ENCODE measurements at places on chromosomes 1 and 21.

DNA sequence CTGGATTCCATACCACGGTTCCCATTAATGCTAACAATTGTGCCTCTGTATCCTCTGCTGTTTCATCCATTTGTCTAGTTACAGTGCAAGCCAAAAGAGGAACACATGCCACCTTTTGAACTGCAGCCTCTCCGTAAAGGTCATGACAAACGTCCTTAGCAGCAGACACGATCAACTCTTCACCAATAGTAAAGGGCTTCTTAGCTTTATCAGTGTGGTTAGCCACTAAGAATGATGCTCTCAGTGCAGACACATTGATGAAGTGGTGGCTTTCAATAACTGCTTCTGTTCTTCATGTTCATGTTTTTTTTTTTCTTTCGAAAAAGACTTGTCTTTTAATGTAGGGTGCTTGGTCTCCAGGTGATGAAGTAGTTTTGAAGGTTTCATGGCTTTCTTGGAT, 14.3 kb downstream of the XPR1 start:
- no peak overlapping the region for H3K27ac ChIP-seq
- H3K4me1 ChIP-seq: no peaks in the 10 kb centered on the region
- no peaks in the 10 kb centered on the region for H3K36me3 ChIP-seq
- H3K4me3 ChIP-seq: no peak overlapping the region
- no peak for DNase-seq
- no peaks in the 10 kb centered on the region for H3K27me3 ChIP-seq

GRCh38 chr1:33132549-33132948, 49.3 kb downstream of the TRIM62 start:
- H3K4me1 ChIP-seq: peaks cover 5% of the 10 kb centered on the region
- H3K27ac ChIP-seq: no peak overlapping the region
- no peak overlapping the region for H3K4me3 ChIP-seq
- DNase-seq: no peak
- H3K36me3 ChIP-seq: no peaks in the 10 kb centered on the region

DNA sequence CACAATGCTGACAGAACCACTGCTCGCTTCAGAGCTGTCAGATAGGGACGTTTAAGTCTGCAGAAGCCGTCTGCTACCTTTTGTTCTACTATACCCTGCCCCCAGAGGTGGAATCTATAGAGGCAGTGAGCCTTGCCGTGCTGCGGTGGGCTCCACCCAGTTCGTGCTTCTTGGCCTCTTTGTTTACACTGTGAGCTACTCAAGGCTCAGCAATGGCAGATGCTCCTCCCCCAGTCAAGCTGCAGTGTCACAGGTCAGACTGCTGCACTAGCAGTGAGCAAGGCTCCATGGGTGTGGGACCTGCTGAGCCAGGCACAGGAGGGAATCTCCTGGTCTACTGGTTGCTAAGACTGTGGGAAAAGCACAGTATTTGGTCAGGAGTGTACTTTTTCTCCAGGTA, 47.1 kb downstream of the LEPR start:
- DNase-seq: peak; percentile 26
- no peak overlapping the region for H3K27ac ChIP-seq
- no peaks in the 10 kb centered on the region for H3K27me3 ChIP-seq
- H3K4me3 ChIP-seq: no peak overlapping the region

GRCh38 chr21:44988607-44989536, 49.0 kb downstream of the SLX9 start:
- DNase-seq: no peak
- no peaks in the 10 kb centered on the region for H3K36me3 ChIP-seq
- no peak overlapping the region for H3K4me3 ChIP-seq
- H3K27me3 ChIP-seq: peaks cover 9% of the 10 kb centered on the region

DNA sequence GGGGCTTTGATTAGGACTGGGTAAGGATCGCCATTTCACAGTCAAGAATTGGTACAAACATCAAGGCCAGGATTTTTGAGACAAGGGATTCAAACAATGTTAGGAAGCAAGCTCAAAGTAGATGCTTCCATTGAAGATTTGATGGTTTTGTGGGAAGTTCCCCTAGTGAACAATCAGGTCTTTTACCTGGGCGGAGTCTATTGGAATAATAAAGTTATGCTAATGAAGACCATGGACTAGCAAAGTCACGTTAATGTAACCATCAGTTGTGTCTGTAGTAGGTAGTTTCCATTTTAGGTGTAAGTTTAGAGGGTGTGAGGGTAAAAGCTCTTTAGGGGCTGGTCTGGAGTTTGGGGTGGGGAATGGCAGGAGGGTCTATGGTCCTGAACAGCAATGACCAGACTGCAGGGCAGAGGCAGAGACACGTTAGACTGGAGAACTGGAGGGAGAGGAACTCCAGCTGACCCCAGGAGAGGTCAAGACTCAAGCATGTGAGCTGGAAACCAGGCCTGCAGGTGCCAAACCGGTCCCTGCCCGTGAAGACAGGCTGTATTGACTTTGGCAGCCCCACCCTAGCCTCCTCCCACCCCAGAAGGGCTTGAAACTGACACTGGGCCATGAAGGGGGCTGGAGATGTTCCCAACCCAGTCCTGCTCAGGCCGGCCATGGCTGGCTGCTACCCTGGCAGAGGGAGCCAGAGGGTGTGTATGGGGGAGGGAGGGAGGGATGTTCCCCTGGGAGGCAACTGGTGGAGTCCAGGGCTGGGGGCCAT, 36.0 kb upstream of the GPR37L1 start:
- peaks cover 4% of the 10 kb centered on the region for H3K27me3 ChIP-seq
- H3K27ac ChIP-seq: no peak overlapping the region
- no peaks in the 10 kb centered on the region for H3K36me3 ChIP-seq
- DNase-seq: no peak

DNA sequence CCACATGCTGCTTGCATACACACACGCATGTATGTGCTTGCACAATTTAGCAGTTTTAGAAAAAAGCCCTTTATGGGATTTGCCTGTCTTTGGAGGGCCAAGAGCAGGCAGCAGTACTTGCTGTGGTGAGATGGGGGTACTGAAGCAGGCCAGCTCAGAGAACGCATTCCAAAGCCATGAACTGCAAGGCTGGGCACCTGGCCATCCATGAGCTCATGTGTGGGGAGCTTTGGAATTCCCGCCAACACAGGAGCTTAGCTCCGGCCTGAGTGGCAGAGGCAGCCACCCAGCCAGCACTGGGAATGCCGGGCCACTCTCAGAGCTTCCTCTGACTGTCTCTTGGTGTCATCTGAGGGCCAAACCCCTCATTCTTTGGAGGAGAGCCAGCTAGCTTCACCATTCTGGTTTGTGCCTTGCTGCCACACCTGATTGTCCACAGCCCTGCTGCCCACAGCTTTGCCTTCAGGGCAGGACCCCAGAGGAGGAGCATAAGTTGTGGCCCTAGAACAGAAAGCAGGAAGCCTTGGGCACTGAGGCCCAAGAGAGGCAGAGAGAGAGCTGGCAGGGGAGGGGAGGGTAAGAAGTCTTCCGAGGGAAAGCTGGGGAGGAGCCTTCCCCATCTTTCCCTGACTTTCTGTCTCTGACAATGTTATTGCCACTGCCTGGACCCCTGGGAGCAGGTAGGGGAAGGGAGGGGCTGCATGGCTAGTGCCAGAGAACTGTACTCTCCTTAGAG, 92.1 kb upstream of the POU3F1 start:
- peaks cover 27% of the 10 kb centered on the region for H3K27me3 ChIP-seq
- no peaks in the 10 kb centered on the region for H3K36me3 ChIP-seq
- H3K27ac ChIP-seq: no peak overlapping the region
- H3K4me3 ChIP-seq: no peak overlapping the region
- peaks cover 14% of the 10 kb centered on the region for H3K4me1 ChIP-seq

Data from fibroblast of lung (primary cell).